ENCODE measurements at places on chromosomes 12 and 14.

DNA sequence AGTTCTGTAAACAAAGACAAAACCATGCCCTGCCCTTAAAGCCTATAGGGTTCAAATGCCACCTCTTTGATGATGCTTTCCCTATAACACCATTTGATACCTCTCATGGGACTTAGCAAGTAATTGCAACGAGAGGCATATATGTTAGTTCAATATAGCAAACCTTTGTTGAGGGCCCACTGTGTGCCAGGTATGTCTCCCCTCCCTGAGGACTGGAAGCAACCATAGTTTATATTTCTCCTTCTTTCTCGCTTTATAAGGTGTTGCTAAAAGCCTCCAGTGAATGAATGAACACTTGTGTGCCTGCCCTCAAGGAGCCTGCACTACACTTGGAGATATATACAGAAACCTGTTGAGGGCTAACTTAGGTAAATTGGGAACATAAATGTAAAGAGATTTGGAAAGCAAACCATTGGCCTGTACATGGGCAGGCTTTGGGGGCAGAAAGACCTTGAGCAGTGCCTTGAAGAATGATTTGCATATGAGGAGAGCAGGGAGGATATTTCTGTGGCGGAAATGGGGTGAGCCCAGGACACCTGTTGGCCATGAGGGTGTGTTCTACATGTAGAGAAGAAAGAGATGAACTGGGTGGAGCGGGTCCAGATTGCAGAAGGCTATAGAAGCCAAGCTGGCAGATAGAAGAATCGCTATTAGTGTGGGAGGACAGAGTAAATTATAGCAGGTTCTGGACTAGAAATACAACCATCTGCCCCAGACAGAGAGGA is 1.8 kb upstream of the CKAP4 start:
- DNase-seq = no peak

DNA sequence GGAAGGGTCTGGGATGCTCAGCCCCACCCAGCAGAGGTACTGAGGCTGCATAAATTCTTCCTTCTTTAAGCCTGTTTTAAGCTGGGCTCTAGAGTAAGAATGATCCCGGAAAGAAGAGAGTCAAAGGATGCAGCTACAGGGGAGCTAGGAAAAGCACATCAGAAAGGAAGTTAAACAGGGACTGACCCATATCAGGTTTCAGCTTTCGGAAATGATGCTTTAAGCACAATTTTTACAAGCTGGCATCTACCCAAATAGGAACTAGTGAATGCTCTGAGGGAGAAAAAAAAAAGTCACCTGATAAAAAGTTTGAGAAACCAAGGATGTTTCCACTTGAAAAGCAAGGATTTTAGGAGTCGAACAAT is 22.0 kb downstream of the TSPAN8 start:
- DNase-seq = no peak

DNA sequence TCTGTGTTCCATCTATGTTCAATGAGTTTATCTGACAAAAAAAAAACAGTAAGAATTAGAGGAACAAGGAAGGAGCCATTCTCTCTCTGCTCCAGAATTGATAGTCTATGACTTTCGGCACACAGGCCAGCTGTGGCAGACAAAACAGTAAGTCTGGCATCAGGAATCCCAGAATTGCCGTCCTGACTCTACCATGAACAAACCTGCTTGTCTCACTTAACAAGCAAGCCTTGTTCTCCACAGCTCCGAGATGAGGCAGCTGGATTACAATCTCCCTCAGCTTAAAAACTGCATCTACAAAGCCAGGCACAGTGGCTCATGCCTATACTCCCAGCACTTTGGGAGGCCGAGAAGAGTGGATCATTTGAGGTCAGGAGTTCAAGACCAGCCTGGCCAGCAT is 153.6 kb upstream of the TMCC3 start:
- DNase-seq = no peak

DNA sequence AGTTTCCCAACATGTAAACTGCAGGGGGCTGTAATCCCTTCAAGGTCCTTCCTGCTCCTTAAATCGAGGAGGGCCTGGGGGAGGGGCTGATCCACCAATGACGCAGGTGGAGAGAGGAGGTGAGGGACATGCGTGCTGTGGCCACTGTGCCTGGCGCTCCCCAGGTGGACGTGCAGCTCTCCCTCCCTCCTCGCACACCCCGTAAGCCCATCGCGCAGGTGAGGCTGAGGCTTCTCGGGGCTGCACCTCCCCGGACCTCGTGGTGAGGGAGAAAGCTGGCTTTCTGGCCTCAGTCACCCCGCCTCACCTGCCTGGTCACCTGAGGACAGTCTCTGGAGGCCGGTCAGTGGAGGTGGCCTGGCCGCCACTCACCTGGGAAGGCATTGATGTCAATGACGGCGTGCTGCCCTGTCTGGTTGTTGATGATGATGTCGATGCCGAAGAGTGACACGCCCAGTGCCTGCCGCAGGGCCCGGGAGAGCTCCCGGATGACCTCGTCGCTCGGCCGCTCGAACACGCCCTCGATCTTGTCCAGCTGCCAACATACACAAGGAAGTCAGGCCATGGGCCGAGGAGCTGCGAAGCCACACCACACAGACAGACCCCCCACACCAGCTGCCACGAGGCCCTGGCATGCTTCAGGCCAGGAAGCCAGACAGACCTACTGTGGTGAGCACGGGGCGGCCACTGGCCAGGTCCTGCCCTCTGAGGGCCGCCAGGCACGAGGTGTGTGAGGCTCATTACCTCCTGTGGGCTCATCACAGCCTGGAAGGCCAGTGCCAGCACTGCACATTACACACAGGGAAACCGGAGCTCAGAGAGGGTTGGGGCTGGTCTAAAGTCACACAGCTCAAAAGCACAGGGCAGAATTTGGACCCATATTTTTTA is 23.3 kb downstream of the CHGA start:
- no peak for DNase-seq

DNA sequence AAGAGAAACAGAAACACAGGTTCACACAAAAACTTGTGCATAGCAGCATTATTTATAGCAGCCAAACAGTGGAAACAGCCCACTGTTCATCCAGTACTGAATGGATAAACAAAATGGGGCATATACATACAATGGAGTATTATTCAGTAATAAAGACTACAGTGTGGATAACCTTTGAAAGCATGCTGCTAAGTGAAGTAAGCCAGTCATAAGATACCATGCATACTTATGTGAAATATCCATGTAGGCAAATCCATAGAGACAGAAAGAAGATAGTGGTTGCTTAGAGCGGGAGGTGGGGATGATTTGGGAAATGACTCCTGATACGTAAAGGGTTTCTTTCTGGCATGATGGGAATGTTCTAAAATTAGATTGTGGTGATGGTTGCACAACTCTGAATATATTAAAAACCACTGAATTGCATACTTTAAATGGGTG is 99.4 kb downstream of the CRADD start:
- DNase-seq = no peak

DNA sequence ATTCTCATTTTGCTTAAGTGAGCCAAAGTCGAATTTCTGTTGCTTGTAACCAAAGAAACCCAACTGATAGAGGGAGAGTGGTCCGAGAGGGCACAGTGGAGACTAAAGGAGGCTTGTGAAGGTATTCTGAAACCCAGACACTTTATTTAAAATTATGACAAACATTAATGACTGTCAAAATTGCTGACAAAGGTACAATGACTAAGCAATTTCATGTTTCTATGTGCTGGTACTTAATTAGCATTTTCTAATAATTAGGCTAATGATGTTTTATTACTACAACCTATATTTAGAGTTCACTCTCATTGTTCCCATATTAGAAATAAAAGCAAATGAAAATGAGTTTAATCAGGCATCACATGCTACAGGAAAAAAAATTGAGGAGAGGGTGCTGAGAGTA is 116.4 kb downstream of the PTGER2 start:
- DNase-seq = no peak

- DNase-seq = no peak
These were observed 70.0 kb upstream of the DICER1 start for GRCh38 chr14:95227279-95227860.

GRCh38 chr14:52527052-52527451 is 25.3 kb downstream of the TXNDC16 start:
- no peak for DNase-seq

DNA sequence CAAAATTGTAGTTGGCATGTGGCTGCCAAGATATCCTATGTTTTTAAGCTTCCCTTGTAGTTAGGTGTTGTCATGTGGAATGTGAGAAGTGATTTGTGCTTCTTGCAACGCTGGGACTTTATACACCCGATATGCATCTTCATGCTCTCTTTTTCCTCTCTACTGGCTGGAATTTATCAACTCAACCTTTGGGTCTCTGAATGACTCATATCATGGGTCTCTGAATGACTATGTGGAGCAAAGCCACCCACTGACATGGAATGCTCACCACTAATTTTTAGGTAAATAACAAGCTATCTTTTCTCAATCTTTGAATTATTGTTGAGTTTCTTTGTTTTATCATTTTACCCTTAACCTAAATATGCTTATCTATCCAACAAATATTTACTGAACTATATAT is 144.6 kb downstream of the ATP23 start:
- DNase-seq = no peak

- DNase-seq = no peak
These were observed 12.8 kb downstream of the LUM start for GRCh38 chr12:91098461-91098860.

- no peak for DNase-seq
These were observed 228.5 kb downstream of the ATP23 start for GRCh38 chr12:58169826-58170225.

GRCh38 chr12:20450591-20451180 is 82.3 kb downstream of the PDE3A start:
- no peak for DNase-seq

GRCh38 chr14:22084393-22085281 is 411.0 kb upstream of the OR4E1 start:
- DNase-seq = no peak
